ENCODE measurements at places on chromosomes 16 and 17. TPM values are rescaled to one million over a fixed set of nuclear protein-coding genes. Genes with fewer than 3 reads are reported as not detected.

DNA sequence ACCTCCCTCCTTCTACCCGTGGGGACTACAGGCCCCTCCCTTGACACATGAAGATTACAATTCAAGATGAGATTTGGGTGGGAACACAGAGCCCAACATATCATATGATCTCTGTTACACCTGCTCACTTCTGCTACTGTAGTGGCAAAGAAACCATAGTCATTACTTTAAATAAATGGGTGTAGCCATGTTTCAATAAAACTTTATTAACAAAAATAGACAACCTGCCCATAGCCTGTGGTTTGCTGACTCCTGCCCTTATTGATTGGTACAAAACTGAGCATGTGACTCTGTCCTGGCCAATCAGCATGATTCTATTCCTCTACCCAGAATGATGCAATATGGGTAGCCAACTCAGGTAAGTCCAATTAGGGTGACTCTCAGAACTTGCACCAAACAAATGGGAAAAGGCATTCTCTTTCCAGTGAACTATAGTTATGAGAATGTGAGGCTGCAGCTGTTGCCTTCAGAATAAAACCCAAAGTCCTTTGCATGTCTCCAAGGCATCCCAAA is 15.7 kb upstream of the ERCC4 start:
- DNase-seq = no peak

GRCh38 chr16:19710991-19711545 is 7.0 kb downstream of the KNOP1 start:
- no peak for DNase-seq

- DNase-seq = no peak
These were observed 224.7 kb downstream of the SNX29 start for GRCh38 chr16:12201216-12201615.

ZNF205 gene
- total RNA-seq = 10.0 TPM

DNA sequence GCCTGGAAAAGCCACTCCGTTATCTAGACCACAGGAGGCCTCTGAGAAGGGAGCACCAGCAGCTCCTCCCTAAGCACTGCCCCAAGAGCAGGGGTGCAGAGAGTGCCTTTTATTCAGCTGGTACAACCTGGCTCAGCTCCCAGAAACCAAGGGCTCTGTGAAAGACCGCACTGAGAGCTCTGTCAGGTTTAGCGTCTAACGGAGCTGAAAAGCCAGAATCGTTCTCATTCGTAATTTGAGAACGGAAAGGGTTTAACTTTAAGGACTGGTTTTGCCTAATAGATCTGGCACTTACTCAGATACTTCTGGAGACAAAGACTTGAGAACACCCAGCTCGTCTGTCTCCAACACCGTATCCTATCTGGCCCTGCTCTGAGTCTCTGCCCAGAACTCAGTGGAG is 13.5 kb downstream of the MPG start:
- no peak for DNase-seq

TPSG1 gene
- not detected for total RNA-seq

- no peak for DNase-seq
These were observed 77.2 kb downstream of the SNX11 start for GRCh38 chr17:48184721-48185120.

CA5A gene
- total RNA-seq = not detected

- DNase-seq = no peak
These were observed 5.3 kb downstream of the UBTF start for GRCh38 chr17:44214230-44214494.

AGRP gene
- total RNA-seq = not detected

- peak; percentile 80 for DNase-seq
These were observed 13.1 kb upstream of the PRR35 start for GRCh38 chr16:546909-547770.

DNA sequence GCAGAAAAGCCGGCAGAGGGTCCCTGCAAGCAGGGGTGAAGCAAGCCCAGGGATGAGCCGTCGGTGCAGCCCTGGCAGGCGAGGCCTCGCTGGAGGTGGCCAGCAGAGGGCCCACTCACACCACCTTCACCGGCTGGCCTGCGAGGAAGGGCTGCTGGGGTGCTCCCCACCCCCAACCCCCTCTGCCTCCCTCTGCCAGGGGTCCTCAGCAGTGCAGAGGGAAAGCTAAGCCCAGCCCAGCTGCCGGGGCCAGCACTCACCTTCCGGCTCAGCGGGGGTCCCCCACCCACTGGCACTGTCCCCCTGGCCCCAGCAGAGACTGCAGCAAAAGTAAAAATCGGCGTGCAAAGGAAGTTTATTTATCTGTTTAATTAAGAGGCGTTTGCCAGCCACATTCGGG is 113.4 kb downstream of the ENGASE start:
- DNase-seq = no peak

PABPN1L gene
- not detected for total RNA-seq

- no peak for DNase-seq
These were observed 14.1 kb downstream of the NXN start for GRCh38 chr17:965311-965989.

XAF1 gene
- 74.8 TPM for total RNA-seq

FZD2 gene
- 7.4 TPM for total RNA-seq

NRN1L gene
- 2.1 TPM for total RNA-seq

- DNase-seq = no peak
These were observed 99.5 kb downstream of the HS3ST3A1 start for GRCh38 chr17:13502263-13502662.

GRCh38 chr16:71479420-71479819 is 9.7 kb downstream of the ZNF19 start:
- no peak for DNase-seq

DNA sequence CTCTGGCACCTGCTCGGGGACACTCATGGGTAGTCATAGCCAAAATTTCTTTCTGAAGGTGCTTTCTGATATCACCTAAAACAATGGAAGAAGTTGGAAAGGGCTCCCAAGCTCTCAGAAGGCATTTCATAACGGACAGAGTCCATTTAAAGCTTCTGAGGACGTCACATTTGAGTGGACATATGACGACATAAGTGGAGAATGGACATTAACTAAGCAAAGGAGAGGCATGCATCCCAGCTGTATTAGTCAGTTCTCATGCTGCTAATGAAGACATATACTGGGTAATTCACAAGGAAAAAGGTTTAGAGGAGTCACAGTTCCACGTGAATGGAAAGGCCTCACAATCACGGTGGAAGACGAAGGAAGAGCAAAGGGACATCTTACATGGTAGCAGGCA is 260.2 kb upstream of the DYNLRB2 start:
- DNase-seq = no peak

DNA sequence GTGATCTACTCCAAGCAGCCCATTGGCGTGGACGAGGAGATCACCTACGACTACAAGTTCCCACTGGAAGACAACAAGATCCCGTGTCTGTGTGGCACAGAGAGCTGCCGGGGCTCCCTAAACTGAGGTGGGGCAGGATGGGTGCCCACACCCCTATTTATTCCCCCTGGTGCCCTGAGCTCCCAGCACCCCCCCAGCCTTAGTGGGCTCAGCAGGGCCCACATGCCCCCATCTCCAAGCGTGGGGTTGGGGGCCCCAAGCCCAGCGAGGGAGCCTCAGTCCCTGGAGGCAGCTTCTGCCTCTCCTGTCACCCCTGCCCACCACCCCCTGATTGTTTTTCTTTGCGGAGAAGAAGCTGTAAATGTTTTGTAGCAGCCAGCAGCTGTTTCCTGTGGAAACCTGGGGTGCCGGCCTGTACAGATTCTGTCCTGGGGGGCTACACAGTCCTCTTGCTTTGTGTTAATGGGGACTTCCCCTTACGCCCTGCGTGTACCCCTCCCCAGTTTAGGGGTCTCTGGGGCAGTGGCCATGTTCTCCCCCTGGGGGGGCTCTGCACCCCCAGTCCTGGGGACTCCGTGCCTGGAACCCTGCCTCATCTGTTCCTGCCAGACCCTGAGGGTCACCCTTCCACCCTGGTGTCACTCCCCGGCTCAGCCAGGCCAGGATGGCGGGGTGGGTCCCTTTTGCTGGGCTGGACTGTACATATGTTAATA is 953 bp upstream of the HSD3B7 start:
- DNase-seq = no peak

DNA sequence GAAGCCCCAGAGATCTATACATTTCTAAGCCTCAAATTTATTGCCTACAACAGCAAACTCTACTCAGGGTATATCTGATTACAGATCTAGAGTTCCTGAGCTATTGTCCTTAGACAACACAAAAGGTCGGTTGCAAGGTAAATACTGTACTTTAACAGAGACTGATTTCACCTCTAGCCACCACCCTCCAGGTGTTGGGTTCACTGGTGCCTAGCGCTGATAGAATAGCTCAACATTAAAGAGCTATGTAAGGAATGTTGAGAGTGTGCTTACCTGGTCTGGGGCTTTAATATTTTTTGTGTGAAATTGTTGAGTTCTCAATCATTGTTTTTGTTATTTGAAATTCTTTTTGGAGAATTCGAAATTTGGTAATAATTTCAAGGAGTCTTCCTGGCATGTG is 277.0 kb upstream of the PSMD7 start:
- DNase-seq = no peak

TNFRSF17 gene
- total RNA-seq = not detected

GRCh38 chr17:64679710-64680216 is 17.7 kb upstream of the SMURF2 start:
- peak; percentile 53 for DNase-seq

GRCh38 chr16:24652803-24653202 is 76.6 kb upstream of the TNRC6A start:
- no peak for DNase-seq

DNA sequence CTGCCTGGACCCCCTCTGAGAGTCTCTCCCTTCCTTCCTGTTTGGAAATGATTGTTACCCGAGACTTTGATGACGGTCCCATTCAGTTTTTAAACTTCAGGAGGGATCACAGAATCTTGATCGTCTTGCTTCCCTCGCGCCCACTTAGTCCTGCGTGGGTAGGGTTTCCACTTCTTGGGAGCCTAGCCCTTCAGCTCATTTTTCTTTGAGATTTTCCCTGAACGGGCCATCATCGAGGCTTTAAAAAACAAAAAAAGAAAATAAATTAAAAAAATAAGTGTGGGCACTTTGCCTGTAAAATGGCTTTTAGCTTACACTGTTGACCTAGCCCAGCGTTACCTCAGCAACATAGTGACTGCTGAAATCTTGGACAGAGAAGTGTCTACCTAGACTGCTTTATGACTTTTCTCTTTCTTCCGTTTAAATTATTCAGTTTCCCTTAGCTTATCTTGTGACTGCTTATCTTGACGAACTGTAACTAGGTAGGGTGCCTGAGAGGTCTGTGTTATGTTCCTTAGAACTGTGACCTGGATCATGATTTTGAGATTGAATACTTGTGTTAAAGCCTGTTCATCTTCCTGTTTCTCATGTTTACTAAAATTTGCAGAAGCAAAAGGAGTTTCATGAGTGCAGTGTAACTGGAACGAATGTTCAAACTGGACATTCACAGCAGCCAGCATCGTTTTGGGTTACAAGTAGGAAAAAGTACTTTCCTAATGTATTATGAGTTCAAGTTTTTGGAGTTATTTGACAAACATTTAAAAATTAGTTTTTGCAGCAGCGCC is 874 bp downstream of the WWP2 start:
- DNase-seq = no peak

- DNase-seq = no peak
These were observed 14.2 kb downstream of the SAP30BP start for GRCh38 chr17:75681289-75681688.

DNA sequence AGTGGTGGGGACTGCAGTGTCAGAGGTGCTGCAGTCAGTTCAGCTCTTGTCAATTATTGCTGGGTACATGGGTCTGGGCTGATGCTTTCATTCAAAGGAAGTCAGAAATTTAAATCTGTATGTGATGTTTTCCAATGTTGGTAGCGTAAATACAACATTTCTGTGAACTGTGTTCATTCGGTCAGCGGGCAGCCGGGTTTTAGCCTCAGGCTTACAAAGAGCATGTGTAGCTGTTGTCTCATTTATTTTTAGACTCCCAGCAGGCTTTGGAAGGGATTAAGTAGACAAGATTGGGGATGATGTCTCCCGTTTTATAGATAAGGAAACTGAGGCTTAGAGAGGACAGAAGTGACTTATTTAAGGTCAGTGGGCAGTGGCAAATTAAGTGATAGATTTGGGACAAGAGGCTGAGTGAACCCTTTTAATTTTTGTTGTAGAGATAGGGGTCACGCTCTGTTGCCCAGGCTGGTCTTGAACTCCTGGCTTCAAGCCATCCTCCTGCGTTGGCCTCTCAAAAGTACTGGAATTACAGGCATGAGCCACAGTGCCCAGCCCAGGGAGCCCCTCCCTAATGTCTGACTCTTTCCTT is 8.1 kb downstream of the AQP8 start:
- no peak for DNase-seq

DNA sequence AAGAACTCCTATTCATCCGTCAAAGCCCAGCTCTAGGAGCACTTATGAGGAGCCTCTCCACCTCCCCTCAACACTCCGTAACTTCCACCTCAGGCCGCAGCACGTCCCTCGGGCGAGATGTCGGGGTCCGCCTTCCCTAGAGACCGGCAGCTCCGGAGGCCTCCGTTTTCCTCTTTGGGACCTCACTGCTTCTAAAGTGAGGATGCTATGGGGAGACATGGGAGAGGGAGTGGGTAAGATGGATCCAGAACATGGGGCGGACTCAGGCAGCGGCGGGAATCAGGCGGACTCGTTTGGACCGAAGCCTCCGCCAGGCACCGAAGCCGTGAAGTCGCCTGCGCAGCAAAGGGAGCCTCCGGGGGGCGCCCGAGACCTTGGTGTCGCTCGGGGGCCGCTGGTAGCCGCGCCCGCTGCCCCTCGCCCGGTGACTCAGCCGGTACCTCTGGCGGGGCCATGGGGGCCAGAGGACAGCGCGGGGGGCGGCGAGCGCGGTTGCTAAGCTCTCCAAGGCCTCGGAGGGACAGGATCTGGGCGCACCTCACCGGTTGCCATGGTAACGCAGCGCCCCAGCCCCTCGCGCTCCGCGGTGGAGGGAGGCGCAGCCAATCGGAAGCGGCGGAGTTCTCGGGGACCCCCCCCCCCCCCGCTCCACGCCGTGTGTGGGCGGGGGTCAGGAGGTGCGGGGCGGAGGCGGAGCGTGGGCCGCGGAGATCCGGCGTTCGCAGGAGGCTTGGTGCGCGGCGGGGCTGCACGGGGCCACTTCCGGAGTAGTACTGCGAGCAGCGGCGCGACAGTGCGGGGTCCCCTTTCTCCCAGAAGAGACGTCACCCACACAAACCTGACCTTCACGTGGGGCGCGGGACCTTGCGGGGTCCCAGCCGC is 1.3 kb upstream of the HIC1 start:
- DNase-seq = peak; percentile 88

SYCE1L gene
- total RNA-seq = 5.4 TPM

HBA2 gene
- total RNA-seq = 448 TPM

DNA sequence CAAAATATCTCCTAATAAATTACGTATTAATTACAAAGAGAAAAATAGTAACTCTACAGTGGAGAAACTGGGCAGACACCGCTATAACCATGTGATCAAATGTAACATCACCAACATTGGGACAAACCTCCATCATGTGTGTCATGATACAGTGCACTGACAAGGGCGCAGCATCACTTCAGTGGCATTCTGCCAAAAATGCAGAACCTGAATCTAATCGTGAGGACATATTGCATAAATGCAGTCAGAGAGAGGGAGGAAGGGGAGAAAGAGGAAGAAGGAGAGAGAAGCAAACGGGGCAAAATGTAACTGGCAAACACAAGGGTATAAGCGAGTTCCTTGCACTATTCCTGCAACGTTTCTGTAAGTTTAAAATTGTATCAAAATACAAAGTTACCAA is 74.2 kb upstream of the MARCHF10 start:
- DNase-seq = no peak

ARL5C gene
- total RNA-seq = 0.54 TPM

- peak; percentile 11 for DNase-seq
These were observed 26.9 kb downstream of the GPRC5B start for GRCh38 chr16:19857593-19858339.

GRCh38 chr16:87966685-87967185 is 15.5 kb downstream of the BANP start:
- DNase-seq = peak; percentile 78

ADAM11 gene
- 0.45 TPM for total RNA-seq

ITGB3 gene
- total RNA-seq = 210 TPM

GRCh38 chr16:13291591-13292333 is 390.4 kb downstream of the SHISA9 start:
- no peak for DNase-seq
